ENCODE measurements at places on chromosomes 3 and 15.

- no peak for DNase-seq
Measured at GRCh38 chr3:177371146-177371545, 173.9 kb upstream of the TBL1XR1 start.

- DNase-seq, result no peak
Measured at GRCh38 chr3:197350446-197350845, 52.0 kb upstream of the DLG1 start.

GRCh38 chr3:151625086-151625485, 108.6 kb upstream of the AADACL2 start:
- no peak for DNase-seq

GRCh38 chr3:126672340-126672739, 17.4 kb upstream of the TXNRD3 start:
- DNase-seq, result no peak

GRCh38 chr3:195508185-195508584, 34.9 kb downstream of the PPP1R2 start:
- DNase-seq, result no peak

GRCh38 chr15:73924171-73924921, 1.9 kb upstream of the LOXL1 start:
- no peak for DNase-seq

- DNase-seq, result no peak
Measured at GRCh38 chr3:175297216-175297615, 438.1 kb downstream of the NAALADL2 start.

- no peak for DNase-seq
Measured at GRCh38 chr3:41194701-41195100, 4.6 kb upstream of the CTNNB1 start.

GRCh38 chr3:171383206-171384018, 76.8 kb downstream of the TNIK start:
- DNase-seq, result peak; percentile 54
